ENCODE measurements at places on chromosomes 16 and 17. TPM values are rescaled to one million over a fixed set of nuclear protein-coding genes. Genes with fewer than 3 reads are reported as not detected.

Gene NSRP1
- total RNA-seq, result 16.6 TPM

Gene TSNAXIP1
- 0.55 TPM for total RNA-seq

Gene ITGB3
- total RNA-seq, result not detected

Gene ALOX15B
- total RNA-seq, result not detected

Gene KRTAP2-1
- not detected for total RNA-seq

Gene C16orf46
- total RNA-seq, result 2.0 TPM

Gene KRTAP16-1
- not detected for total RNA-seq

Gene NPW
- not detected for total RNA-seq

Gene TBC1D3C
- not detected for total RNA-seq

Gene CLEC19A
- 0.38 TPM for total RNA-seq

Gene GP1BA
- total RNA-seq, result 0.17 TPM

Gene ZG16
- total RNA-seq, result not detected

Gene EPX
- not detected for total RNA-seq

Gene TNS4
- 0.14 TPM for total RNA-seq

Gene KIF2B
- not detected for total RNA-seq

Gene NOB1
- total RNA-seq, result 21.0 TPM

Gene THAP11
- total RNA-seq, result 21.6 TPM

All from A172 (cell line).